Effector memory CD8-positive, alpha-beta T cell (primary cell): ENCODE measurements at places on chromosomes 7 and 10.

DNA sequence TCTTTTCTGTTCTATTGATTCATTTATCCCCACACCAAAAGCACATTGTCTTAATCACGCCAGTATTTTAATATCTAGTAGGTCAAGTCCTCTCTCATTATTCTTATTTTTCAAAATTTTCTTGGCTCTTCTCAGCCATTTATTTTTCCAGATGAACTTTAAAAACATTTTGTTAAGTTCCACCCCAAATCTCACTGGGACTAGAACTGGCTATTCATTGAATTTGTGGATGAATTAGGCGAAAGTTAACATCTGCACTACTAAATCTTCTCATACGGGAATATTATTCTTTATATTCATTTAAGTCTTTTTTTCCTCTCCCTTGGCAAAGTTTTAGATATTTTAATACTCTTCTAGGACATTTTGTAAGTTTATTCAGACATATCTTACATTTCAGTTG lies 295.2 kb upstream of the MGMT start:
- no peak for DNase-seq

DNA sequence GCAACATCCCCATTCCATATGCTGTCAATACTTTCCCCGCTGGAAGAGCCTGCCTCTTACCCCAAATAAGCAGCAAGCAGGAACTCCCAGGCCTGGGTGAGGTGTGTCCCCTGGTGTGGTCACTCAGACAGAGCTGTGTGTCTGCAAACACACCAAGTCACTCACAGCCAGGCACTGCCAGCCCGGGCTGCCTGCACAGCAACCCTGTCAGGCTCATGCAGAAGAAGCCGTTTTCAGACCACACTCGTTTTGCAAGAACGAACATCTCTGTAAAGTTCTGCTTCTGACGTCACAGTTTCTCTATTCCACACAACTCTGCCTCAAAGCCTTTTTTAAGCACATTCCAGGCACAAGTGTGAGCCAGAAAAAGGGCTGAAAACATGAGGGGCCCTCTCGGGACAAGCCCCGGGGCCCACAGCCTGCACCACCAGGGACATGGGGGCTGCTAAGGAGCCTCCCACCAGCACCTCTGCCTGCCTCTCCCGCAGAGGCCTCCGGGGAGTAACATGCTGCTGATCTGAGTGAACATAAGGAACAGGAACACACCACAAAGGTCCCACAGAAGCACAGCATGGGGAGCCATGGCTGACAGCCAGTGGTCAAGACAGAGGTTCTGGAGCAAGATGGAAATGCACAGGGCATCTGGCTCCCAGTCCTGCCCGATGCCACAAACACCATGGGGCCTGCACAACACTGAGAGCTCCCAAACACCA lies 11.4 kb downstream of the PTPRN2 start:
- DNase-seq, result no peak

- DNase-seq, result no peak
These were observed 124.1 kb upstream of the FERD3L start for GRCh38 chr7:19269301-19269700.

DNA sequence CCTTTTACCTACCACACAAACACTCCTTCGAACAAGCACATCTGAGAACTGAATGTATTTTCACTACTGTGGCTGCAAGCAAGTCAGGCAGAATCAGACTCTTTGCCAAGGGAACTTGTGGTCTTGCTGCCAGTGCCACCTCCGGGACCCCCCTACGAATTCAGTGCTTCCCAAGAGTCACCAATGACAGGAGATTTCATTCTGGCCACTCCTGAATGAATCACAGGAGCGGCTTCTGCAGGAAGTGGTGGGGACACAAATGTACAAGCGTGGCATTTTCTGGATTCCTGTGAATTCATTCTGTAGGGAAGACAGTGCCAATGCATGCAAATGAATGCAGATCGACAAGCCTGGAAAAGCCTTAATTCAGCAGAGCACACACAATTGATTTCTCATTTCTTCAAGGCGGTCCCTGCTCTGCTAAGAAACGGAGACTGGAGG lies 161.2 kb downstream of the CAMK1D start:
- no peak for DNase-seq

- no peak for DNase-seq
These were observed 3.7 kb downstream of the OGDHL start for GRCh38 chr10:49758249-49758930.

- DNase-seq, result no peak
These were observed 159.3 kb downstream of the LCOR start for GRCh38 chr10:96991313-96991841.

GRCh38 chr7:108525985-108526767 lies at the start of gene PNPLA8:
TSS of gene PNPLA8 (minus strand) at chr7:108526135. CDS start at chr7:108515491, 10,644 bp downstream.
- peak; percentile 100 for DNase-seq

DNA sequence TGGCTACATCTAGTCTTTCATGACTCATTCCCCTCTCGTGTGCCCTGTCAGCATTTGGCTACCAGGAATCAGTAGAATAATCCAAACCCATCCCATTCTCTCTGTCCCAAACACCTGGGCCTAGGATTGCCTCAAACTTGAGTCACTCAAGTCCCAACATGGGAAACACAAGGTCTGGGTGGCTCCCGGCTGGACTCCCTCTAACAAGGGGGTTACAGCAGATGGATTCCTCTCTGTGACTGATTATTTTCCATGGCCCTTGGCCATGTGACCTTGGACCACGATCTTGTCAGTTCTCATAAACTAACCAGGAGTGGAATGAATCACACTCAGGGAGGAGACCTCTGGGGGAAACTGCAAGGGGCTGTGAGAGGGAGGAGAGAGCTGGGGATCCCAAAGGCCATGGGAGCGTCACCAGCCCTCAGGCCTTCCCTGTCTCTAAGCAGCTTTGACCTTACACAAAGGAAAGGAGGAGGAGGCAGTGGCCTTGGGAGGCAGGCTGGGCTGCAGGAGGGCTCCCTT lies 533.1 kb downstream of the KCNMA1 start:
- DNase-seq, result no peak

GRCh38 chr7:36598054-36598674 lies 126.1 kb downstream of the AOAH start:
- DNase-seq, result no peak

- DNase-seq, result no peak
These were observed 28.8 kb downstream of the MIOS start for GRCh38 chr7:7595451-7595850.

DNA sequence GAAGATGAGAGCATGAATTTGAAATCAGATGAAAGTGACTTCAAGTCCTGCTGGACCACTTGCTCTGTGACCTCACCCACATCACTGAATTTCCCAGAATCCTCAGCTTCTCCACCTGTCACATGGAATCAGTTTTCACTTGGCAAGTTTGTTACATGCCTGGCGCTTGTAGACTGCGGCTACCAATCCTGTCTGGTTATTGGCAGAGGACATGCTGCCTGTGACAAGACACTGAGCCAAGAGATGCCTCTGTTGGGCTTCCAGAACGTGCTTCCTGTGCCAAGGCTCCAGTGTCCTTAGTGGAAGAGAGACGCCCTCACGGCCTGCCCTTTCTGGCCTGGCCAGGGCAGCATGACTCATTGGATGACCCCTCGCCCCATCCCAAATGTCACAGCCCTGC lies 4.4 kb upstream of the MYL10 start:
- DNase-seq, result no peak

DNA sequence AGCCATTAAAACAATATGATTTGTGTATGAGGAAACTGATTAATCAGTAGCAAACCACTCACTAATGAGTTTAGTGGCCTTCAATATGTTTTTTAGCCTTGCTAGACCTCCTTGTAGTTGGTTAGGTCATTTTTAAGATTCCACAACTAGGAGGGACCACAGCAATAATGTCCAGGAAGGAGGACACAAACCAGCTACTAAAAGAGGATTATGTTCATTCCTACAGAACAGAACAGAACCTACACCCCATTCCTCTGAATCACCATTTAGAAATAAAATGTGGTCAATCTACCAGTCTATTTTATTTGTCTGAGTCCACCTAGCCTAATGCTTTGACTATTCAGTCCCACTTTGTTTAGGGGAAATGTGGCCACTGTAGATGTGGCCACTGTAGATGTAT lies 226.3 kb downstream of the GLI3 start:
- DNase-seq, result no peak

- DNase-seq, result no peak
These were observed 175.3 kb upstream of the KCTD7 start for GRCh38 chr7:66453340-66453739.

- DNase-seq, result no peak
These were observed 945.9 kb downstream of the GRID1 start for GRCh38 chr10:85420501-85421191.

DNA sequence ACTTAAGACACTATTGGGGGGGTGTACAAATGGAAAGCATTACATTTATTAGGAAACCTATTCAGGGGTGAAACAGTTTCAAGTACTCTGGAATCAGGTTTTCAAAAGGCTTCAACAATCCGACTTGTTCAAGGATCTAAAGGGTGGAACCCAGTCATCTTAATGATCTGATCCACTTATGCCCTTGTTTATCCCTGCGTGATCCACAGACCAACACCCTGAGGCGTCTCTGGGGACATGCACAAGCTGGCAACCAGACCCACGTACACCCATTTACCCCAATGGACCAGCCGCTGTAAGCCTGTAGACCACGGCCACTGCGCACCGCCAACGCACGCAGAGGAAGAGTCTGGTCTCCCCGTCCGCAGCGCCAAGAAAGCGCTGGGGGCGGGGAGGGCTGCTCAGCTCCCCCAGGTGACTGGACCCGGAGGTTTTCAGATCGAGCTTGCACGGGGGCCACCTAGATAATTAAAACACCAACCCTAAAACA lies 13.4 kb downstream of the HNRNPF start:
- DNase-seq, result no peak

DNA sequence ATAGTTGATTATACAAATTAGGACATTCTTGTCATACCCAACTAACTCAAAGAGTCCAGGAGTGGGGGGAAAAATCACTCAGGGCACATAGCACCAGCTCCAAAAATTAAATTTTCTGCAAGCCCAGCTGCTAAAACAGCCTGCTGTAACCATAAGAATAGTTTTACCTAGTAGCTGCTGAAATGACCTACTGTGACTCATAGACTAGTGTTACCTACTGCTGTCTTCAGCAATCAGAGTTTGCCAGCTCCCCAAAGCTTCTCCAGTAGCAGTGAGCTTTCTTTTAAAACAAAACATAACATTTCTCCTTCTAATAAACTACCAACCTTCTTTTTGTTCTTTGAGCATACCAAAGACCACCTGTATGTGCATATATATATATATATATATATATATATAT lies 4.2 kb upstream of the ARHGAP12 start:
- no peak for DNase-seq

DNA sequence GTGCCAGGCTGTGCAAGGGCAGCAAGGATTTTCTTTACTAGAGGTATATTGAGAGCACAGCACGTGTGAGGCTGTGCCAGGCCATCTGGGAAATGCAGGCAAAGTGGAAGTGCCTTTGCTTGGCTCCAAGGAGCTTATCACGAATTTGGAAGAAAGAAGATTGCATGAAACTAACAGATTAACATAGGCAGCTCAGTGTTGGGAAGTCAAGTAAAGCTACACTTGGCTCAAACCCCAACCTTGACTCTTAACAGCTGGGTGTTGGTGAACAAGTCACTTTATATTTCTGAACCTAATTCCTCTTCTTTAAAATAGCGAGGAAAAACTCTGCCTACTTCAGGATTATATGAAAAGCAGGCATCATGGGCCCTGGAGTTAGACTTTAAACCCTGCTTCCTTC lies 105.2 kb downstream of the PLCE1 start:
- no peak for DNase-seq

- DNase-seq, result no peak
These were observed 86.8 kb upstream of the STEAP1B start for GRCh38 chr7:22586786-22587140.

GRCh38 chr7:33982425-33982786 lies 77.1 kb downstream of the BMPER start:
- DNase-seq, result no peak

DNA sequence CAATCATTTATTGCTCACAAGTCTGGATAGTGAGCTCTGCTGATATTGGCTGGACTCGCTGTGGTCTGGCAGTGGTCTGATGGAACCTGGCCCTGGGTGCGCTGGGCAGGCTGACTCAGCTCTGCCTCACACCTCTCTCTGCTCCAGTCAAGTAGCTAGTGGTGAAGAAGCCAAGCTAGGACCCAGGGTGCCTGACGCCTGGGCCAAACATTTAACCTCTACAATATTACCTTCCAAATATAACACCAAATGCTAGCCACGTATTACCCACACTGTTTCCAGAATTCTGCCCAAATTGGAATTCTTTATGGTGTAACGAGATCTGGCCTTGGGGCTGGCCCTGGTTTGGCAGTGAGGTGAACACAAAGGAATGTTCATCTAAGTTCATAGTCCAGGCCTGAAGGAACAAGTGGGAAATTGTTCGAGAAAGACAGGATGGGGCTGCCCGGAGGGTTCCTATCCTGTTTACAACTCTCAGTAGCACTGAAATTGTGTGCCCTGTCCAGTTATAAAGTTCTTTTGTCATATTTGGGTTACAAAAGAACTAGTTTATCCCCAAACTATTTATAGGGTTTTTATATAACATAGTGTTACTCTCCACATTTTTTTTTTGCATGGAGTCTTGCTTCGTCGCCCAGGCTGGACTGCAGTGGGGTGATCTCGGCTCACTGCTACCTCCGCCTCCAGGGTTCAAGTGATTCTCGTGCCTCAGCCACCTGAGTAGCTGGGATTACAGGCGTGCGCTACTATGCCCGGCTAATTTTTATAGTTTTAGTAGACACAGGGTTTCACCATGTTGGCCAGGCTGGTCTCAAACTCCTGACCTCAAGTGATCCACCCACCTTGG lies 16.3 kb downstream of the OR2AE1 start:
- DNase-seq, result no peak

DNA sequence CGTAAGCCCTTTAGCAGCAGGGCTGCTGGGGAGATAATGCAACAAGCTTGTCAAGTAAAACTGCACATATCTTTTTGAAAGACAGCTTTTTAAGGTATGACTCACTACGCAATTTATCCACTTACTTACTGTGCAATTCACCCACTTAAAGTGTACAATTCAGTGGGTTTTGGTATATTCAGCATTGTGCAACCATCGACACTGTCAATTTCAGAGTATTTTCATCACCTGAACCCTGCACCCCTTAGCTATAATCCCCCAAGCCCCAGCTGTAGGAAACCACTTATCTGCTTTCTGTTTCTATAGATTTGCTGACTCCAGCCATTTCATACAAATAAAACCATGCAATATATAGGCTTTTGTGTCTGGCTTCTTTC lies 168.0 kb downstream of the PTPN20 start:
- no peak for DNase-seq

DNA sequence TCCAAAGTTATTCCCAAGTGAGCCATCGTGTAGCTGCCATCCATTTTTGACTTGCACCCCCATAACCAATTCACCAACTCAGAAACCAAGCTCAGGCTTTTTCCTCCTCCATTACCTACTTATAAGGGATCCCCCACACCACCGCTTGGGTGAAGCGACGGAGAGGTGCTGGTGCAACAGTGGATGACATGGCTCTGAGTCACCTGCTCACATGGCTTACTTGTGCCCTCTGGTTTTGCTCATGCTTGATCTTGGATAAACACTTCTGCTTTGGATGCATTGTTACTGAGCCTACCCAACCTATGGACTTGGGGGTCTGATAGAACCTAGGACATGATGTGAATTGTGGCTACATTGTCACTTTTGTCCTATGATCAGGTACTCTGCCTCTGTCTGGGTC lies 12.0 kb upstream of the AKR1B1 start:
- no peak for DNase-seq

GRCh38 chr7:132760866-132761265 lies 184.6 kb upstream of the PLXNA4 start:
- no peak for DNase-seq

GRCh38 chr7:5388905-5389433 lies 34.7 kb downstream of the TNRC18 start:
- no peak for DNase-seq
